ENCODE measurements at places on chromosomes 3 and 15.

DNA sequence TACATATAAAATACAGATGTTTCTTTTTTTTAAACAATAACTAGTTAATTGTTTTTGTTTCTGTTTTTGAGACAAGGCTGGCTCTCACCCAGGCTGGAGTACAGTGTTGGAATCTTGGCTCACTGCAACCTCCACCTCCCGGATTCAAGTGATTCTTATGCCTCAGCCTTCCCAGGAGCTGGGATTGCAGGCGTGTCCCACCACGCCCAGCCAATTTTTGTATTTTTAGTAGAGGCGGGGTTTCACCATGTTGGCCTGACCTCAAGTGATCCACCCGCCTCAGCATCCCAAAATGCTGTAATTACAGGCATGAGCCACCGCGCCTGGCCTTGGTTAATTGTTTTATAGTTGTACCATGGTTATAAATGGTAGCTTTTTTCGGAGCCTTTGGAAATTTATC lies 72.3 kb downstream of the PIAS1 start:
- DNase-seq, result no peak

DNA sequence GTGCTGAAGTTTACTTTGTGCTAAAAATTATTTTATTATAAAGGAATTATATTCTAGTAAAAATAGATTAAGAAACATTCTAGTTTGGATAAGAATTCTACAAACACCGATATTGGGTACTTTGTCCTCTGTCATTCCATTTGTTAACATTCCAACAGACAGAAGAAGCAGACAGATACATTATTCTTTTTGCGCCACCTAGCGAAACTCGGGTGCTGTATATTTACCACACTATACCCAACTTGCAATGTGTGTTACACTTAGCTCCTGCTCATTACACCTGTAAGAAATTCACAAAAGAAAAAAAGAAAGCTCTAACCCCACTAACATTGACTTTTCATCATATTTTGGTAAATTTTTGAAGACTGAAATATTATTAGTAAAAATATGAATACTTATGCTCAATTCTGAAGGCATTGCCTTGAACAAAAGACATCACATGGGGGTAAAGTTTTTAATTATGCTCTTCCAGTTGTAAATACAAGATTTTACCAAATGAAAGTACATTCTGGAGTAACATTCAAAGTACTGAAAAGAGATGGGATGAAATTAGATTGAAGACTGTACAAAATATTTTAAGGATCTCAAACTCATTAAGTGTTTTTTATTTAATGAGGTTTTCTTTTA lies 136.5 kb upstream of the MLF1 start:
- DNase-seq, result peak; percentile 42

DNA sequence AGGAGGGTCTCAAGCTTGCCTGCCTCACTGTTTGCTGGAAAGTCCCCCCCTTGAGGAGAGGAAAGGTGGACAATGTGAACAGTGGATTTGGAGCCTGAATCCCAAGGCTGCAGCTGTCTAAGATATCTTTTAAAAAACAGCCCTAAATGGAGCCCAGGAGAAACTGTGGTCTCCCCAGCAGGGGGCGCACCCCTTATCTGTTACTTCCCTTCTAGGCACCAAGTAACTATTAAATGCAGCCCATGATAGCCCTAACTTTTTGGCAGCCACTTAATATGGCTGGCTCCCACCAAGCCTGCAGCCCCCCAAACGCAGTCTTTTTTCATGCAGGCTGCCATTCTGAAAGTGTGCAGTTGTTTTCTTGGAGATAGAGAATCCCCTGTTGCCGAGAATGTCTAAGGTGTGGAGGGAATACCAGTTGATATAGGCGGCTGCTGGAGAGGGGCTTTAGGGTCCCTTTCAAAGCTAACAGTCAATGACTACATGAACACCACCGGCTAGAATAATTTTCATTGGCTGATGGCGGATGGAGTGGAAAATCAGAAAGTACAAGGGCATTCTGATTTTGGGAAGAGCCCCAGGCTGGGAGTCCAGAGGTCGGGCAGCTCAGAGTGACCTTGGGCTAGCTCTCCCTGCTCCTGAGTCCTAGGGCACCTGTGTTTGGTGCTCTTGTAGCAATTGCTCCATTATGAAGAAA lies 1.3 kb downstream of the RHCG start:
- no peak for DNase-seq

- DNase-seq, result no peak
Observed at GRCh38 chr3:126119976-126120375, 36.1 kb upstream of the SLC41A3 start.
